ENCODE measurements at places on chromosomes 7 and 10. TPM values are rescaled to one million over a fixed set of nuclear protein-coding genes. Genes with fewer than 3 reads are reported as not detected.

HKDC1 gene
- total RNA-seq: 3.1 TPM

SNCG gene
- total RNA-seq: 2.8 TPM

SYCE1 gene
- 2.2 TPM for total RNA-seq

SEMA3E gene
- 20.3 TPM for total RNA-seq

HTR7 gene
- 16.3 TPM for total RNA-seq

SPDYE6 gene
- total RNA-seq: not detected

PPIF gene
- total RNA-seq: 12.2 TPM

All from parietal lobe (tissue), 2 donors.